ENCODE measurements at places on chromosomes 7 and 10.

DNA sequence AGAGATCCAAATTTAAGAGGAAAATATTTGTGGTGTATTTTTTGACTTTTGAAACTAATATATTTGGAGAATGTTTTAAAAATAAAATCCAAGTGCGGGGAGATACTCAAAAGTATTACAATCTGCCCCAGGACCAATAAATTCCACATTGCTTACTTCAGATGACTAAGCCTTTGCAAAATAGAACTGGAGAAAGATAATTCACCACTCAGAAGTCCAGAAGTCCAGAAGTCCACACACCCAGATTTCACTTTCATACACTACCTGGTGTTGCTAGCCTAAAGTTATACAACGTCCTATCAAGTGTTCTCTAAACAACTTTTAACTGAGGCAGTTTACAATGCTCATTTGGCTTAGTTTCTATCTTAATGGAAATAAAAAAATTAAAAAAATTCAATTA, 487.0 kb upstream of the SEMA3D start:
- no peak for DNase-seq

DNA sequence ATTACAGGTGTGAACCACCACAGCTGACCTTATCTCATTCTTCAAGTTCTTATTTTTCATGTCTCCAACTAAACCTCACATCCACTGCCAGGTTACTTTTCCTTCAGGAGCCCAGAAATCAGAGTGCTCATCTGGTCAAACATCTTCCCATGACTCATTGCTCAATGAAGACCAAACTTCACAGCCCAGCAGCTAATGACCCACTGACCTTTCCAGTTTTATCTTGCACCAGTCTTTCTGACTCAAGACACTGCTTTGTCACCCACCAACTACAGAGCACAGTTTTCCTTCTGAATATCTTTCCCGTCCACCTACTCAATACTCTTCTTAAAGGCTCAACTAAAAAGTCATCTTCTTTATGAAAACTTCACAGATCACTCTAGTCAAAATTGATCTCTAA, 245.1 kb downstream of the CHCHD3 start:
- DNase-seq: no peak

DNA sequence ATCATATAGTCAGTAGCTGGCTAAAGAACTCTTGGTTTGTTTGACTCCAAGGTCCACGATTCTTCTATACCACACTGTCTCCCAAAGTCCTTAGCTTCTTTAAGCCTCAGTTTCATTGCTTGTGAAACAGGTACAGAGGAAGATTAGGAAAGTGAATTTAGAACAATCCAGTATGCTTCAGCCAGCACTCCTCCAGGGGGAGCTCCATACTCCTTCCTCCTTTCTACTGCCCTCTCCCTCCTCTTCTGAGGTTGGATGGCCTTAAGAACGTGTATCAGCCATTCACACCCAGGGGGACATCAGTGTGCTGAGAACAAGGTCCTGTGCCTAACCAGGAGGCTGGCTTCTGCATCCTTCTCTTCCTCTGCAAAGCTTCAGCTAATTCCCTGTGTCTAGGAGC, 54.8 kb upstream of the CALD1 start:
- DNase-seq: no peak

- DNase-seq: no peak
Observed at GRCh38 chr10:61701055-61701705, 38.5 kb downstream of the CABCOCO1 start.

DNA sequence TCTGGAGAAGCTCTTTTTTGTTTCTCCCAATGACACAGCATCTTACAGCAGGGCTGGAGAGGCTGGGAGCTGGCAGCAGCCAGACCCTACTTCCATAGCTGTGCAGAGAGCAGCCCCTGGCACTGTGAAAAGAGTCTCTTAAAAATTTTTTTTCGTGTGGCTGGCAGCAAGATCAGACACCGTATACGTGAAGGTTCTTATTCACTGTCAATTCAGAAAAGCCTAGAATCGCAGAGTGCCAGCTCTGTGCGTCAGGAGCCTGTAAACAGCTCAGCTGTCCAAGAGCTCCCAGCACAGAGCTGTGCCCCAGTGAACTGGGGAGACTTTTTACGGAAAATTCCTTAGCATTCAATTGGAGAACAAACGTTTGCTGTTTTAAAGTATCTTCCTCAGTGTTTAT, 6.5 kb downstream of the BAG3 start:
- no peak for DNase-seq

GRCh38 chr7:141512597-141512996, 38.6 kb upstream of the AGK start:
- DNase-seq: no peak

DNA sequence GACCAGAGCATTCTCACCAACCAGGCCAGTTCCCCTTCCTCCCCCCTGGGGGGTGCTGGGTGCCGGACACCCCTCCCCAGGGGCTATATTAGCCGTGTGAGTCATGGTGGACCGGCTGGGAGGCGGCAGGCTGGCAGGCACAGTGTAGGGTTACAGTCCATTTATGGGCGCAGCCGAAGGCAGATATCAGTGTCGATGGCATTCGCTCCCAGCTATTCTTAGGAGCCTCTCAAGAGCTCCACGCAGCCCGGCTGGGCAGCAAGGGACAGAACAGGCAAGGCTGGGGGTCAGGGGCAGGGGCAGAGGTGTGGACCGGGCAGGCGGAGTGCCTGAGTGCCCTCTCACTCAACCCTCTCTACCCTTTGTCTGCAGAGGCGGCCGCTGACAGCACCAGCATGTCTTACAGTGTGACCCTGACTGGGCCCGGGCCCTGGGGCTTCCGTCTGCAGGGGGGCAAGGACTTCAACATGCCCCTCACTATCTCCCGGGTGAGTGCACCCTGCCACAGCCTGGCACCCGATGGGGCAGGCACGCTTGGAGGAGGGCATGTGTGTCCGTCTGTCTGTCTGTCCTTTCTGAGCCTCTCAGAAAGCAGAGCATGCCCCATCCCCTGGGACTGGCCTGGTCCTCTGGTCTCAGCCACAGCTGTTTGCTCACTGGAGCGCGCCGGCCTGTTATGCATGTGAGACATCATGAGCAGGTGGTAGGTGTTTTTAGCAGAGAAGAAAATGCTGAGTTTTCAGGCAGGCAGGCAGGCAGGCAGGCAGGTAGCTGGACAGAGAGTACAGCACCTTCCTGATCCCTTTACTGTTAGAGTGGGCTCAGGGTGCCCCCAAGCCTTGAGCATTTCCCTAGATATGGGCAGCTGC, at the start of gene LDB3:
LDB3 (plus strand) TSS at position 215 of the 869 bp plus-strand sequence; CDS start at position 396, 181 bp downstream.
- no peak for DNase-seq

- no peak for DNase-seq
Observed at GRCh38 chr7:142362349-142362748, 104.5 kb upstream of the PRSS58 start.

DNA sequence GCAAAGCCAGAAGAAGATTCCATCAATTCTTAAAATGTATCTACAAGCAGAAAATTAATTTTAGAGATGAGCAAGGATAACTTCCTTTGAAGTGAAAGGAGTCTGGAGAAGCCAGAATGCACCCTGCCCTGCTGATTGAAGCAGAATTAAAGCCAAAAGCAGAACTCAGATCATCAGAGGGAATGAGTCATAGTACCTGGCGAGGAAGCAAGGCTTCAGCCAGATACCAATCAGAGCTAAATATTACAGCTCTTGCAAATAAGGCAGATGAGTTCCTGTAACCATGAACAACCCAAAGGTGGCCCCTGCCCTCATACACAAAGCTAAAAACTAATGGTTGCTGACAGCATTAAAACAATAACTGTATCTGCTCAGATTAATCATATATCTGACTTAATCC, 10.4 kb downstream of the HTR7 start:
- DNase-seq: no peak

DNA sequence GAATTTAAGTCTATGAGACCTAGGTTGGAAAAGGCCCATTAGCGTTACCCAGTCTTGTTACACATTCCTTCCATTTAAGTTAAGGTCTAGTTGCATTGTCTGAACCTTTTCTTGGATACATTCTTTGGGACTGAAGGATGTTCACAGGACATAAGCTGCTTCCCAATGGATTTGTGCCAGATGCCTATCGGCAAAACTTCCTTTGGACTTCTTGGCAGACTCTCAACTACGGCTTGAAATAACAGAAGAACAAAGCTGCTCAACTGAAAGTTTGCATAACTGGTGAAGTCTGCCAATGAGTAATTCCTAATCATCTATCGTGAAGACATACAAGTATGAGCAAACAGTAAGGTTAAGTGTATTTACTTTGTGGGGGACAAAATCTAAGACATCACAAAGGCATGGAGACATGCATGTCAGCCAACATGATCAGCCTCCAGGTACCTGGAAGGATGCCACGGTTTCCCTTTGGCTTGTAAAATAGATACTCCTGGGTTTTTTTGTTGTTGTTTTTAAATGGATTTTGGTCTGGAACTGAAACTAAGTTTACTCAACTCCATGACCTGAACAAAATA, 35.4 kb downstream of the MALSU1 start:
- no peak for DNase-seq

- no peak for DNase-seq
Observed at GRCh38 chr7:42151309-42151708, 85.7 kb downstream of the GLI3 start.

- no peak for DNase-seq
Observed at GRCh38 chr7:43698460-43699255, 30.7 kb downstream of the COA1 start.

GRCh38 chr7:51444936-51445335, 128.3 kb upstream of the COBL start:
- DNase-seq: no peak

GRCh38 chr10:129969911-129970464, 5.9 kb upstream of the EBF3 start:
- no peak for DNase-seq

DNA sequence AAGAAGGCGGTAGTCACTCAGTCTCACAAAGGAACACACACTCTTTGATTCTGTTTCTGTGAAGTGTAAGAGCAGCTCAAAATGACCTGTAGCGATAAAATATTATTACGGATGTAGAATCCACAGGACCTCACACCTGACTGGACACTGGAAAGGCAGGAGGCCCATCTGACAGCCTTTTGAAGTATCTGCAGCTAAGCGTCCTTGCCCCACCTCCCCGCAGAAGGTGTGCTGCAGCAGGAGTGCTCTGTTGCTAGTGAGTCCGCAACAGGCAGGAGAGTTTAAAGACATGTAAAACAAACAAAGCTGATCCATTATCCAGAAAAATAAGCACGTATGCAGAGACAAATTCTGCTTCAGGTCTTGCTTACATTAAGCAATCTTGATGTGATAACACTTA, 355.5 kb downstream of the GPR158 start:
- no peak for DNase-seq

DNA sequence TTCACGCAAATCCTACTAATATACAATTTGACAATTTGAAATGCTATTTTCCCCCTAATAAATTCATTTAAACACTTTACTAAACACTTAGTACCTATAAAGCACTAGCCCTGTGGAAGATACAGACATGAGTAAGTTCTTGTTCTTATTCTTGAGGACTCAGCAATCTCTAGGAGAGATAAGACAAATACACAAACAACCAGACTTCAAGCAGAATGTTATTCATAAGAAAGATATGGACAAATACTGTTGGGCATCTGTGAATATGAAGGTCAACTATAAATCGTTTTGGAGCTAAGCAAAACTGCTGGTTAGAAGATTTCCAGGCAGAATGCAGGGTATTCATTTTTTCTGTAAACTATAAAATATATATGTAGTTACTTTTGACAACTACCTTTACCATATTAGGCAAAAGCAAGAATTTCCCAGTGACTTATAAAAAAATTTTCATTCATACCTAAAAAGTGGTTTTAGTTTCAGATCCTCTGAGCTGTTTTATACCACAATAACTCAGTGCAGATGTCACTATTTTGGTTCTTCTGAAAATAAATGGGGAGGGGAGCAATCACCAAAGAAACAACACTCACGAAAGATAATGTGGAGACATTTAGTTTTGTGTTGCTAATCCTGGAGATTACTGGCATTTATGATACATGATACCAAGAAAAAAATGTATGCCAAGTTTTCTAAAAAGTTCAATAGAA, 3.8 kb downstream of the VPS41 start:
- DNase-seq: no peak

- DNase-seq: no peak
Observed at GRCh38 chr7:93817004-93817403, 73.5 kb downstream of the TFPI2 start.

- no peak for DNase-seq
Observed at GRCh38 chr10:111996103-111996502, 187.5 kb downstream of the GPAM start.

GRCh38 chr10:98391578-98391991, 23.4 kb downstream of the PYROXD2 start:
- DNase-seq: no peak

DNA sequence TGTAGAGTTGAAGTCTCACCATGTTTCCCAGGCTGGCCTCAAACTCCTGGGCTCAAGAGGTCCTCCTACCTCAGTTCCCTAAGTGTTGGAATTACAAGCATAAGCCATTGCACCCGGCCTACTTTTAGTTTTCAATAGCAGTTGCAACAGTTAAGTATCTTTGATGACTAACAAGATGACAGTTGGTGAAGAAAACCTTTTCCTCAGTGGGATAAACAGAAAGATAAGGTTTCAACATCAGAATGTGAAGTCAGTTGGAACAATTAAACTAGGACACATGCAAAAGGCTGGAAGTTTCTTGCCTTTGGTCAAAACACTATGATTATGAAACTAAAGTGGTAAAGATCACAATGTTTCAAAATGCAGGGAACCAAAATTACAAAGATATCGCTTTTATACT, 169.2 kb downstream of the ZNF438 start:
- DNase-seq: no peak

GRCh38 chr7:132333301-132333700, 243.0 kb downstream of the PLXNA4 start:
- no peak for DNase-seq

- DNase-seq: no peak
Observed at GRCh38 chr10:114576716-114577115, 81.4 kb downstream of the ABLIM1 start.

GRCh38 chr10:50577681-50578350, 45.9 kb downstream of the SGMS1 start:
- DNase-seq: no peak

DNA sequence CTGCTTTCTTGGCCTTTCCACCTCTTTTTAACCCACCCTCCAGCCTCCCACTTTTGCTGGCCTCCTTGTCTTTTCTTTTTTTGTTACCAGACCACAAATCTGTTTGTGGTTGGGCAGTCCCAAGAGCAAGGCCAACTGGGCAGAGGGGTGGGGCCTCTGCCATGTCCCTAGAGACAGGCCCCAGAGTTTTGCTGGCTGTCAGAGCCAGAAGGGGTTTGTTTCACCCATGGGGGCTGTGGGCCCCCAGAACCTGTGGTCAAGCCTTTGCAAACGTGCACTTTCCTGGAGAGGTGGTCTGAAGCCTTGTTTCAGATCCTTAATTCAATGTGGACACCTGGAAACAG, 10.3 kb downstream of the ZMIZ1 start:
- DNase-seq: no peak

GRCh38 chr7:28452681-28453080, 40.4 kb downstream of the CREB5 start:
- DNase-seq: no peak

GRCh38 chr10:71865561-71866041, 14.6 kb upstream of the PSAP start:
- no peak for DNase-seq

GRCh38 chr10:13637303-13637856, 50.6 kb downstream of the PRPF18 start:
- no peak for DNase-seq

GRCh38 chr10:30018496-30018895, 40.9 kb downstream of the JCAD start:
- DNase-seq: no peak
